ENCODE measurements at places on chromosomes 1 and 21. TPM values are rescaled to one million over a fixed set of nuclear protein-coding genes. Genes with fewer than 3 reads are reported as not detected.

- peak; percentile 61 for DNase-seq
Observed at GRCh38 chr1:9537863-9538668, 1.2 kb upstream of the SLC25A33 start.

The TNFSF4 gene
- total RNA-seq, result 0.14 TPM

DNA sequence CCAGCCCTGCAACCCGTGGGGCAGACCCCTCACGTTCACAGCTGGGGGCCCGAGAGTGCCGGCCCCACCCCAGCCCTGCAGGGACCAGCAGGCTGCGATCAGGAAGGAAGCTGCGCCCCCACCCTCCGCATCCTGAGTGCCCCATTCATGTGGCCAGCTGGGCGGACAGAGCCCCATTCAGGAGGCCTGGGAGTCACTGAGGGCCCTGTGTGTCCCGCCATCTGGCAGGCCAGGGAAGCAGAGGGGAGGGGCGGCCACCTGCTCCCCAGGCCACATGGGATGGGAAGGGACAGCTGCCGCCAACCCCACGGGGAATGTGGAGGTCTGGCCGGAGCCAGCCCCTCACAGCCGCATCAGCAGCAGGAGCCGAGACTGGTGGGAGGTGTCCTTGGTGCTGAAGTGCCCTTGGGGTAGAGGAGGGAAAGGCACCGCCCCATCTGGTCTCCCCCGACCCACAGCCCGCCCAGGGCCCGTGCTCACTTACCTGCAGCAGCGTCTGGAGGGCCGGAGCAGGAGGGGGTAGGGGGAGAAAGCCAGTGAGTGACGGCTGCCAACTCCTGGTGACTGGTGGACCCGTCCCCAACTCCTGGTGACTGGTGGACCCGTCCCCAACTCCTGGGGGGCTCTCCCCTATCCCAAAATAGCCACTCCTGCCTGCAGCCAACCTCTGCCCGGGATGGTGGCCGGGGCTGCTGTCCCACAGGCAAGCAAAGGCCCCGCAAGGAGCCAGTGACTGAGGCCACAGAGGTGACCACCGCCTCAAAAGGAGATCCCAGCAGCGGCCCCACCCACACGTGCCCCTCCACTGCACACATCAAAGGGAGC is 8.7 kb downstream of the ACAP3 start:
- no peak for DNase-seq

GRCh38 chr1:6962478-6962995 is 177.3 kb downstream of the CAMTA1 start:
- peak; percentile 31 for DNase-seq

- no peak for DNase-seq
Observed at GRCh38 chr1:234926559-234927311, 201.9 kb downstream of the TOMM20 start.

DNA sequence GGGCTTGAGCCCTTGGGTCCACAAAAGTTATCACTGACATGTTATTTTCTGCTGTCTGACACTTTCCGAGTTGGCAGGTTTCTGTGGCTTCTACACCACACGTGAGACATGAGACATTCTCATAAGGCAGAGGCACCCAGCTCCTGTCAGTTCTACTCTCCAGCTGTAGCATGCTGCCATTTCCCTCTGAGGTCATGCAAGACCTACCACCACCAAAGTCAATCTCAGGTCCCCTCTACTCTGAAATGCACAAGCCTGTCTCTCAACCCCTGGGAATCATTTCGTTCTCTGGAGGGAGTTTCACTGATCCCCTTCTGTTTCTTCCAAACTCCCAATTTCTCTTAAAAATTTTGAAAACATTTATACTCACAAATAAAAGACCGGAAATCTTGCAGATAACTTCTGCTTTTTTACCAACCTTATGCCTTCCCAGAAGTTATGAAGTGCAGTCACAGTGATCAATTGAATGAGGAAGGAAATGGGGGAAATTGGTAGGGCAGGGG is 39.5 kb upstream of the CR2 start:
- peak; percentile 21 for DNase-seq

- DNase-seq, result peak; percentile 1
Observed at GRCh38 chr1:164017239-164017638, 541.7 kb upstream of the PBX1 start.

DNA sequence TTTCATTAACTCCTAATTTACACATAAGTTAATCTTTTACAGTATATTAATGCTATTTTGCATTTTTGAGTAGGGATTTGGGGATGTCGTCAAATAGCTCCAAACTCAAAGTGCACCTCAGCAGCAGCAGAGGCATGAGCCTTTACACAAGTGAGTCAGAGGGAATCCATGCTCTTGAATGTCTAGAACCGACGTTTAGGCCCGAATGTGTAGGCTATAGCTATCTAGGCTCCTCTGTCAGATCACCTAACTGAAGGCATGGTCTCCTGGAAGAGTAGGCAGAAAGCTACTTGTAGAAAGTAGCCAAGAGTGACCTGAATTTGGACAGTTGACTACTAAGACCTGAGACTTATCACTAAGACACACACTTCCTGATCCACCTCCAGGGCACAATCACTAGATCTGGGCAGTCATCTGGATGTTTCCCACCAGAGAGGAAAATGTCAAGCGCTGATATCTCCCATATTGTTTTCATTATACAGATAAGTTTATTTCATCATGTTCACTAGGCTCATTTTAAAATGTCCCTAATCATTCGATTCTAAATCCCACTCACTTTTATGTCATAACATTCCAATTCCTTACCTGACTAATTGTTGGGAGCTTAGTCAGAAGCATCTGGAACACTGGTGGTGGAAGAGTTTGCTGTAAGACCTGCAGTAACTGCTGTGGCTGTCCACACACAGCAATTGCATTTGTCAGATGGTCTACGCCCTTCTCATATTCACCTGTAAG is 15.3 kb downstream of the TOMM20 start:
- DNase-seq, result no peak

The SLX9 gene
- 18.7 TPM for total RNA-seq

The PTPN22 gene
- total RNA-seq, result 3.9 TPM

DNA sequence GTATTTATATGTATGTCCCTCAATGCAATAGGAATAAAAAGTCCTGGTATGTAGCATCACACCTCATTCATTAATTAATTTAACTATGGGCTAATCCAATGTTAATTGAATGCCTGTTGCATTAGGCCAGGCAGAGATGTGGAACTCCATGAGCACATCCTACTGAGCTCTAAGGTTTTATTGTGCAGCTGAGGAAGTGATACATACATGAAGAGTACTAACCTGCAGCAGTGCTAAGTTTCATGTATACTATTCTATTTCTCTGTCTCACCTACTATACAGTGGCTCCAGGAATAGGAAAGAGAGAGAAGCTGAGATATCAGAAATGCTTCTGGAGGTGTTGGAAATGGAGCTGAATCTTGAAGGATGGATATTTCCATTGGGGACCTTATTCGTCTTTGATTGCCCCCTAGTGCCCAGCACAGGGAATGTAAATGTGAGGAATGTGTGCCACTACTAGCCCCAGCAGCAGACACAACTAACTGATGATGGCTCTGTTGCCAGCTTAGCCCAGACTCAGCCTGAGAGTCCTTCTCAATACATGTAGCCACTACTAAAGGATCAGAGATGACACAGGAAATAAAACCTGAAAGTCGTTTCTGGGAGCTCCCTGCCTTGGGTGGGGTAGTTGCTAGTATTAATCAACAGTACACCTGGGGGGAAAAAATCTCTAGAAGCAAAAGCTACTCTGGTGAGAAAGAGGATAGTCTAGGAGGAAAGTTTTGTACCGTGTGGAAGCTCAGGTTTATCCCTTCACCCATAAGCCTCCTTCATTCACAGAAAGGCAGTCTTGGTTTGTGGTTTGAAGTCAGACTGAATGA is 173.3 kb upstream of the FOXD3 start:
- DNase-seq, result peak; percentile 55

GRCh38 chr1:25650289-25650576 is 33.6 kb downstream of the MAN1C1 start:
- DNase-seq, result no peak

The TNFRSF9 gene
- not detected for total RNA-seq

- DNase-seq, result no peak
Observed at GRCh38 chr21:32519945-32520874, 65.1 kb downstream of the TCP10L start.

DNA sequence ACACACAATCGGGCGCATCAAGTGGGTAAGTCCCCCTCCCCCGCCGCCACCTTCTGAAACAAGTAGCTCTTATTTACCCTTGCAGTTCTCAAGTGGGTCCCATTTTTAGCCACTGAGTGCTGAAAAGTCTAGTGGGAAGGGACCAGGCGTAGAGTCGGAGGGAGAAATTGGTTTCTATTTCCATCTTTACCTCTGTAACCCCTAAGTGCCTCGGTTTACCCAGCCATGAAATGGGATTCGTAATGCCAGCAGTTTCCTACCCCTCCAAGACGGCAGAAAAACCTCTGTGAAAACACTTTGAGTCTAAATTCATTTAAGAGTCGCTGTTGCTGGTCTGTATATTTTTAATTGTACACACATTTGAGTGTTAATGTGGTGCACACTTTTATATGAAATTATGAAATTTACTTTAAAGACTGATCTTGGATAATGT is 928 bp downstream of the TLCD4 start:
- DNase-seq, result no peak

The PROK1 gene
- total RNA-seq, result not detected

- DNase-seq, result no peak
Observed at GRCh38 chr1:90155721-90156487, 161.0 kb downstream of the ZNF326 start.

GRCh38 chr1:18426580-18426979 is 54.1 kb upstream of the KLHDC7A start:
- DNase-seq, result no peak

DNA sequence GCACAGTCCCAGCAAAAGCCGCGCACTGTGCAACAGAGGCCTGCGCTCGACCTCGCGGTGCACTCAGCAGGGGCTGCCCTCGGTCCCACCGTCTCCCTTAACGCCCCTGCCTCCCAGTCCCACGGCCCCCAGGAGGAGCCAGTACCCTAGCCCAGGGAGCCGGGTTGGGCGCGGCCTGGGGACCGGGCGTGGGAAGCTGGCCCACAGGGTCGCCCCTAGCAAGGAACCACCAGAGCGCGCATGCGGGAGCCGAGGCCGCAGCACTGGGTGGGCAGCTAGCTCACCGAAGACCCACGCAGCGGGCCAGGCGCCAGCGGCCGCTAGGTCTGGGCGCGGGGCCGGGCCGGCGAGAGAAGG is 21.6 kb upstream of the ZNF678 start:
- DNase-seq, result no peak

The KIAA0040 gene
- 29.7 TPM for total RNA-seq

DNA sequence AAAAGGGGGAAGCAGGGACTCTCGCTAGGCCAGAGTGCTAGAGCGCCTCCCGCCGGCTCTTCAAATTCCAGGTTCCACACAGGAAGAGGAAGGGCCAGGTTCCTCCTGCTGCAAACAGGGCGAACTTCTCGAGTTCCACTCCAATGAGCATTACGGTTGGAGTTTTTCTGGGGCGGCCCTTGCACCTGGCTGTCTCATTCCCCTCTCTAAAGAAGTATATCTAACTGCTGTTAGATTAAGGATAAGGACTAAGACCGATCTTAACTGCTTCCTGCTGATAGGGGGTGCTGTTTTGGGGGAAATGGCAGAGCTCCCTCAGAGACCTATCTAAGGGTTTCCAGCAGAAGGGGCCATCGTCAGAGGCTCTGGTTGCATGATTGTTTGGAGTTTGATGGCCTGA is 138.0 kb downstream of the RABGAP1L start:
- DNase-seq, result no peak

GRCh38 chr1:87953121-87953520 is 624.4 kb downstream of the LMO4 start:
- DNase-seq, result no peak

GRCh38 chr1:29639741-29640427 is 403.6 kb downstream of the PTPRU start:
- no peak for DNase-seq

The SERTAD4 gene
- 2.9 TPM for total RNA-seq

DNA sequence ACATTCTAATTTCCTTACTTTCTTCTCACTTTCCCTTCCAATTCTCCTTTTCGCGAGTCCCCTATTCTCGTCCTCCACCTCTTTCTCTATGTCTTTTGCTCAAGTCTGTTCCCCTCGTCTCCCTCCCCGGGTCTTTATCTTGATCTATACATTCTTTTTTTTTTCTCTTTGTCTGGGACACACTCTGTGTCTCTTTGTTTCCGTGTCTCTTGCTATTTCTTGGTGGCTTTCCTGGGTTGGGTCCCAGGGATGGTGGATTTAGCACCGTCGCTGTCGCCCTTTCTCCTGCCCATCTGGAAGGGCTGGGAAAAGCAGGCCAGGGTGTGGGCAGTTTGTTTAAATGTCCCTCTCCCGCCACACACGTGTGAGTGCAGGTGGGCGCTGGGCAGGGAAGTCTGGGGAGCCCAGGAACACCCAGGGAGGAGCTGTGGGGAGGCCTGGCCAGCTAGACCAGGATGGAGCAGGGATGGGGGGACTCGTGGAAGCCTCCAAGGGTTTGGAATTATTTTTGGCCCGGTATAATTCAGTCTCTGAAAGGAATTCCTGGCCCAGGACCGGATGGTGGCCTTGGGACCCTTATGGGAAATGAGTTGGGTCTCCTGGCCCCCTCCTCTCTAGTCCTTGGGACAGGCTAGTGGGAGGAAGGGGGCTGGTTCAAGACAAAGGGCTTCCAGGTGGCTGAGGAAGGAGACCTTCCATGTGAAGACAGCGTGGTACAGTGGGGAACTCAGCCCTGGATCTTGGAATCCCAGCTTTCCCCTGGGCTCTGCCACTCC is 9.5 kb upstream of the ID3 start:
- DNase-seq, result no peak

The B3GALT5 gene
- not detected for total RNA-seq

- no peak for DNase-seq
Observed at GRCh38 chr1:175906370-175906769, 163.0 kb upstream of the TNR start.
